ENCODE measurements at places on chromosomes 12 and 14.

DNA sequence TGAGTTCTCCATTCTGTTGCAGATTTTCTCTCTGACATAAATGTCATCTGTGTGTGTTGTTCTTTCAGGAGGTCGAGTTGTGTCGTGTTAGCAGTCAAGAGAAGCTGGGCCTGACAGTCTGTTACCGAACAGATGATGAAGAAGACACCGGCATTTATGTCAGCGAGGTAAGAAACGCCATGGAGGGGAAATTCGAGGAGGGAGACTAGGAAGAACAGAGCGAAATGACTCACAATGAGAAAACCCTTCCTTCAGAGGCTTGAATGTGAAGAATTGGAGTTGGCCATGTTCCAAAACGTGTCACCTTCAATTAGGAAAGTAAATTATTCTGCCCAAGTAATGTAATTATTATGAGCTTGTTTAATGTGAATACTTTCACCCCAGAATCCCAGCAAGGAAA, 364.5 kb downstream of the PDZRN4 start:
- DNase-seq, result no peak

- no peak for DNase-seq
Measured at GRCh38 chr12:5456906-5457305, 25.0 kb downstream of the NTF3 start.

- no peak for DNase-seq
Measured at GRCh38 chr12:130981074-130981742, 27.5 kb downstream of the ADGRD1 start.

DNA sequence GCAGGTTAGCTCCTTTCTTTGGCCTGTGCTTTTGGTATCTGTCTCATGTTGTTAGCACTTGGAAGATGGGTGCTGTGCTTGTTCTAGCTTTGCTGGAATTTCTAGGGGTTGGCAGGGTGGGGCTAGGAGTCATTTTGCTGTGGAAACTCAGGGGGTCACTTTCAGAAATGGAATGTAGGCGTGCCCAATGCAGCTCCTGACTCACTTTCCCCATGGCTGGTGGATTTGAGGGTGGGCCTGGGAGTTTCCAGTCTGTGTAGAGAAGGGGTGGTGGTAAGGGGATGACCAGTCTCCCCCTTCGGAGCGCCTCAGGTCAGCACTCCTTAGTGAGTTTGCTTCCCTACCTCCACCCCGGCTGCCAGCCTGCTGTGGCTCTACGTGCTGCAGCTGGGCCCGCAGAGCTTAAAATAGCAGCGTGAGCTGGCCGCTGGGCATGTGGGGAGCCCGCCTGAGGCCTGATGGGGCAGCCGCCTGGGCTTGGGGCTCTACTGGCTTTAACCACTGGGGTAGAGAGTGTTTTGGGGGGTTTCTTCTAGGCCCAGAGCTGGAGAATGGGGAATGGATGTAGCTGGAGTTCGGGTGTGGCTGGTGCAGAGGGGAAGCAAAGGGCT, 108.2 kb downstream of the TSPAN9 start:
- DNase-seq, result no peak

DNA sequence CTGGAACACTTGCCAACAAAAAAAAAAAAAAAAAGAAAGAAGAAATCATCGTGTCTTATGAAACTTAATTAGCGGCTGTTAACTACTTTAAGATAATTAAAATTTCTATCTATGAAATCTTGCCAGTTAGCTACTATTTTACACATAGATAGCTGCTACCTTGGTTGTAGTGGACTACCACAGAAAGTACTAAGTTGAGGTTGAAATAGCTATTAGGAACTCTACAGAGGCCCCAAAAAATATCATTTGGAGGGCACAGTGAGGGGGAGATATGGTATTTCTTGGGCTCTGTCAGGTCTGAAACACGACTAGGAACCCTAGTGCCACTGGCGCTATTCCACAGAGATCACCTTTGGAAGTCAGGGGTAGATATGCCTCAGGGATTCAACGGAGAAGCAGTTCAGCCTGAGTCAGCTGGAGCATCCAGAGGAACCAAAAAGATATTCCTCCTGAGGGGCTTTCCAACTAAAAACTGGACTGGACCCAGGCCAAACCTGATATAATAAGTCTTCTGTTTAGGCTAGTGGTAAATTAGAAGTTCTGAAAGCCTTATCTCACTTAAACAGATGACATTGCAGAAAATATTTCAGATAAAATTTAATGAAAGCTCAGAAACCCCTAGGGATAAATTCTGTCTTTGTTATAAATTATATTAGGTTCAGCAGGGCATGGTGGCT, 126.1 kb downstream of the EPS8 start:
- no peak for DNase-seq

- DNase-seq, result peak; percentile 77
Measured at GRCh38 chr14:49950275-49951228, 57.7 kb downstream of the ARF6 start.

DNA sequence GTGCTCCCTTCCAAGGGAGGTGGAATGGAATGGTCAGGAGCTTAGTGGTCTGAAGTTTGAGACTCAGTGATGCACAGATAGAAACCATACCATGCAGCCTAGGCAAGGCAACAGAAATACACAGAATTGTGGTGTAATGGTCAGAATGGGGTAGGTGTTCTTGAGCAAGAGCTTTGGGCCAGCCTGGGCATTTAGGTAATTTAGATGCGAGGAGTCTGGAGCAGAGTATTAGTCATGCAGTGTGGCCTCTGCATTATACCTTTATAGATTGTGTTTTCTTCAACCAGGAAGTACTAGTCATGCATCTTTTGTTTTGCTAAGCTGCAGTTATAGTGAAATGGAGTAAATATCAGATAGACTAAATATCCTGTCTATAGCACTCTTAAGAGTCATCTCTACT, 118.3 kb downstream of the DAAM1 start:
- DNase-seq, result no peak

DNA sequence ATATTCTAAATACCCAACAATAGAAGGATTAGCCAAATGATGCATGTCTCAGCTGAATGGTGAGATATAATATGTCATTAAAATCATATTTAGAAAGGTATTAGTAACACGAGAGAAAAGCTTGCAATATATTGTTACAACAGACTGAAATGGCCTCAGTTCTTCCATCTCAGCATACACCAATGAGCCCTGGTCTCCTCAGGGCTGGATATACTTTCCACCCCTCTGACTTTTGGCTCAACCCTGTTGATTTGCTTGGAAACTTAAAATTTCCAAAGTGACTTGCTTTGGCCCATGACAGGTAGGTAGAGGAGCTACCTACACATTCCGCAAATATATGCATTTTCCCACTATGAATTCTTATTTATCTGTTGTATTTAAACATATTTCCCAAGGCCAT, 908.1 kb upstream of the TMEM132C start:
- no peak for DNase-seq

DNA sequence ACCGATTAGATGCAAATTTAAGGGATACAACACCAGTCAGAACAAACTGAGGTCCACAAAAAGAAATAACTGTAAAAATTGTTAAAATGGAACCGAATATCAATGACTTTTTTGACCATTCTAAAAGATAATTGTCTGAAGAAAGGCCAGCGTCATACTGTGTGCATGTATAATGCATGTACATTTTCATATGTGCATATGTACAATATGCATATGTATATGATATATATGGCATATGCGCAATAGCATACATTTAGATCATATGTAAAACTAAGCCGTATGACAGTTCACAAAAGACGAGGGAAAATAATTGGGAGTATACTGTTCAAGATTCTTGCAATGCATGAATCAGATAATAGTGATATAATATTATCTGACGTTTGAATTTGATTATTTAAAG, 475.8 kb upstream of the TMEM132C start:
- DNase-seq, result no peak

DNA sequence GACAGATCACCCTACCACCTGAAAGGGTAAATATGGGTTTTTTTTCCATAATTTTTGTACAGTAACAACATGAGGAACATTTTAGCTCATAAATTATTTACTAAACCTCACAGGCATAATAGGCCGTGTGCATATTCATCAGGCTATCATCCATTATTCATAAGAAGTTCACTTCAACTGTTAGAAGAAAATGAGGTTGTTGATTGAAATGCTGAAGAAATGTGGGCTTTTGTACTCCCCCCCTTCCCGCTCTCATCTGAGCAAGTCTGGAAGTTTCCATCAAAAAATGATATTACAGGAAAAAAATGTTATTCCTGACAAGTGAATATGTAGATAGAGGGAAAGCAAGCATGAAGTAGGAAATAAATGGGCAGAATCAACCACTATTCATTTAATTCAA, 7.9 kb upstream of the POU6F1 start:
- no peak for DNase-seq

- DNase-seq, result no peak
Measured at GRCh38 chr14:71597287-71597920, 334.8 kb upstream of the RGS6 start.

- no peak for DNase-seq
Measured at GRCh38 chr14:104731320-104732294, 7.6 kb downstream of the ADSS1 start.

GRCh38 chr12:3326156-3326849, 164.7 kb upstream of the PRMT8 start:
- no peak for DNase-seq

- no peak for DNase-seq
Measured at GRCh38 chr14:105268736-105269354, 20.5 kb downstream of the BTBD6 start.

GRCh38 chr12:71684081-71684480, 1.8 kb upstream of the TMEM19 start:
- no peak for DNase-seq

DNA sequence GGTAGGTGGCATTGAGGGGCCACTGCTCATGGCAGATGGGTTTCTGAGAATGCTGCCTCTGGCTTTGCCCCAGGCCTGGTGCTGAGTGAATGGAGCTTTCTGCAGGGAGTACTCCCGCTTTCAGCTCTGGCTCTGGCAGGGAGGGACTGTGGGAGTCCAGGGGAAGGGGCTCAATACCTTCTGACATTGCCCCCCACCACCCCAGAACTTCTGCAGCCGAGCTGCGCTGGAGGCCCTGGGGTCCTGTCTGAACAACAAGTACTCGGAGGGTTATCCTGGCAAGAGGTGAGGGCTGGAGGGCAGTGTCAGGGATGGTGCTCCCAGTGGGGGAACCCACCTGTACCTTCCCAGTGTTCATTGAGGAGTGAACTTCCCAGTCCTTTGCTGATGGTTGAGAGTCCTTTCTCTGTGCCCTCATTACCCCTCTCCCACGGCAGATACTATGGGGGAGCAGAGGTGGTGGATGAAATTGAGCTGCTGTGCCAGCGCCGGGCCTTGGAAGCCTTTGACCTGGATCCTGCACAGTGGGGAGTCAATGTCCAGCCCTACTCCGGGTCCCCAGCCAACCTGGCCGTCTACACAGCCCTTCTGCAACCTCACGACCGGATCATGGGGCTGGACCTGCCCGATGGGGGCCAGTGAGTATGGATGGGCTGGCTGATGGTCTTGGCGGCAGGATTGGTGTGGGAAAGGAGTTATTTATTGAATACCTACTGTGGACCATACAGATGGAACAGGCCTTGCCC, 1.9 kb downstream of the SHMT2 start:
- no peak for DNase-seq

DNA sequence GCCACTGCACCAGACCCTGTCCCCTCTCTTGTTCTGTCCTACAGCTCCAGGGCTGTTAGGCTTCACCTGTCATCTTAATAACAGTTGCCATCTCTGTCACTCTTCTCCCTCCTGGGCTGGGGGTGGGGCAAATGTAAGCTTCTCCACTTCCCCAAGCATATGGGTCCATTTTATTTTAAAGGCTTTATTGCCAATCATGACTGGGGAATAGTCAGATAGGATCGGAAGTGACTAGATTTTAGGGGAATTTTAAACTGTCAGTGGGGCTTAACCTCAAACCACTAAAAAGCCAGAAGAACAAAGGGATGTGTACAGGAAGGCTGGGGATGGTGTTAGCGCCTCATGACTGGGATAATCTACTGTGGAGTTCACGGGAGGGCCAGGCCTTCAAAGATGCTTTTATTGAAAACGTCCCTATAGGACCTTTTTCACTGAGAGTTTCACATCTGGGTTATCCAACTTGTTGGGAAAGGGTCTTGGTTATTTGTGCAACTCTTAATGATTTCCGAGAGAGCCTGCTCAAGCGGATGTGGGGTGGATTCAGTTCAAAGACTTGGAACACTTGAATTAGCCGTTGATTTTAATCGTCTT, 41.6 kb downstream of the CHST11 start:
- no peak for DNase-seq

- DNase-seq, result no peak
Measured at GRCh38 chr14:96409701-96410100, 17.8 kb downstream of the AK7 start.

- DNase-seq, result no peak
Measured at GRCh38 chr14:67472726-67473125, 15.8 kb downstream of the TMEM229B start.

- DNase-seq, result no peak
Measured at GRCh38 chr12:90071996-90072395, 363.4 kb upstream of the ATP2B1 start.

DNA sequence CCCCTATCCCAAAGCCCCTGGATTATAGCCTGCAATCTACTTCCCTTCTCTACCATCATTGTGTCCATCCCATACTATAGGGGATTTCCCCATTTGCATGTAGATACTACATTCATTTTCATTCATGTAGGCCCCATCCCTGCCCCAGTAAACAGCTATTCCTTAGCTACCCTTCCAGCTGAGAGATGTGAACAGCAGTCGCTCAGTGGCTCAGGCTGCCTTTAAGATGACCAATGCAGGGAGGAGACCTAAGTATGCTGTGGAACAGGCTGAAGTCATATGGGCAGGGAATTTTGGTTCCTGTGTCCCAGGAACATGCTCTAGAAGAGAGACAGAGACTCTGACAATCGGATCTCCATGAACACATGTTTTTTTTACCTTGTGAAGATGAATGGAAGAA, 481.2 kb upstream of the SYT1 start:
- no peak for DNase-seq

- DNase-seq, result no peak
Measured at GRCh38 chr12:77324416-77324762, 259.0 kb upstream of the E2F7 start.

DNA sequence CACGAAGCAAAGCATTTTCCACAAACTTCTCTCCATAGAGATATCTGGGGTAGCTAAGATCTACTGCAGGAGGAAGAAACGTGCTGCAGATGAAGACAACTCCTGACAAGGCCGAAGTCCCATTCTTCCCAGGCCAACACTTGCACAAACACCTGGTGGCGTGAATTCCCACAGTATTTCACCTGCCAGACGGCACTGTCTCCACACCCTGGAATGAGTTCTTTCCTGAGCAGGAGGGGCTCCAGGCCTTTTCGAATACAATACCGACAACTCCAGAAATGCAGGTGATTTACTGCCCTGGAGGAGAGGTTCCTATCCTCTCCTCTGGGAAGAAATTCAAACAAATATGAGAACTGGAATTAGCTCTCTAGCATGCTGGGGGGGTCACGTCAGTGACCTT, 179.9 kb downstream of the MON2 start:
- DNase-seq, result no peak

DNA sequence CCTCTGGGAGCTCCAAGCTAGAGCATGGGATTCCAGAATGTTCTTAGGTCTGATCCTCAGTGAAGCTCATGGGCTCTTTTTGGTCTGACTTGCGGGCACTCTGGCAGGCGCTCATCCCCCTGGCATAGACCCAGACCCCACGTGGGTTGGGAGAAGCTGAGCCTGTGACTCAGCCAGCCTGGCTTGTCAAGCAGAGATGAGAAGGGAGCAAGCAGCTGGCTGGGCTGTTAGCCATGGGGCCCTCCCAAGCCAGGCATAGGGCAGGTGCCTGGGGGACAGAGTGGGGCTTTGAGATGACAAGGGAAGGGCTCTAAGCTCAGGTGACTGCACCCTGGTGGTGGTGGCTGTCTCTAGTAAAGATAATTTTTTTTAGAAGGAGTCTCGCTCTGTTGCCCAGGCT, 80.3 kb upstream of the NOS1 start:
- no peak for DNase-seq
